ENCODE measurements at places on chromosomes 7 and 10.
A peak's percentile ranks its signal among the peaks of the same experiment; 100 is the strongest.

DNA sequence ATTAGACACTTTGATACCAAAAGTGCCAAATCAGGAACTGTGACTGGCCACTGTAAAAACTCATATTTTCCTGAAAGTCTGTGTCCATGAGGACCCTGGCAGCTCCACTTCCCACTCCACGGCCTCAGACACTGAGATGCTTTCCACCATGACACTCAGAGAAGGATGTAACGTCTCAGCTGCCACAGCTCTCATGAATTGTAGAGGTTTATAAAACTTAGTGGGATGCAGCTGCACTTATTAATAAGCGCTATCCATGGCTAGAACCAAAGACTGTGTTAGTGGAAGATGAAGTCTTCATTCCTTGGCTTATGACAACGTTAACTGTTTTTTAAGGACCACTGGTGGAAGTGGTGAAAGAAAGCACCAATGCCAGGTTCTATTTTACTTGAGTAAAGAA lies 121.0 kb downstream of the ITIH5 start:
- DNase-seq: no peak

DNA sequence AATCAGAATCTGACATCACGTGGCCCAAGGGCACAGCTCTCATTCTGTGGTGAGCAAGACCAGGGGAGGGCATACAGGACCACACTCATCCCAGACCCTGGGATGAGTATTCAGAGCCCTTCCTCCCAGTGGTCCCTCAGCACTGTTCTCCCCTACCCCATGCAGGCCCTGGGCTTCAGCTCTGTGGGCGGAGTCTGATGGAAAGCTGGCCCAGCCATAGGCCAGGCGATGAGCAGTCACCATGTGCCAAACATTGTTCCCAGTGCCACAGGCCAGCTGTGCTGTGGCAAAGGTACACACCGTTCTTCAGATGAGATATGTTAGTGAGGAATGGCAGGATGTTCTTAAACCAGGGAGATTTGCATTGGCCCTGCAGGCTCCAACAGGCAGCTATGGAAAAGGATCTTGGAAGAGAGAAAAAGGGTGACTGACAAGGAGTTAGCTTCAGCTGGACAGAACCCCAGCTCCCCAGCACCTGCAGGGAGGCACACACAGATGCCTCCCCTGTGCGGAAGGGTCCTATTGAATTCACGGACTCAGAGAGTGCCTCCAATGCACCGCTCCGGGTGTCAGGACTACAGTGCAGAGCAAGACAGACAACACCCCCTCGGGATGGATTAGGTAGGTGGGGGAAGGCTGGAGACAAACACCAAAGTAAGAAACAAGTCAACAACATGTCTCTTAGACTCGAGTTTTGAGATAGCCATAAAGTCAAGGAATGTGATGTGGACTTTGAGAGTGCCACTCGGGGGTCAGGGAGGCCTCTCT lies 596.0 kb upstream of the MGMT start:
- no peak for DNase-seq

GRCh38 chr7:149838992-149839408 lies 825 bp downstream of the ZNF862 start:
- no peak for DNase-seq

- no peak for DNase-seq
Observed at GRCh38 chr7:46970476-46970875, 611.4 kb downstream of the TNS3 start.

GRCh38 chr10:21733710-21734109 lies 199.7 kb downstream of the MLLT10 start:
- DNase-seq: no peak

- no peak for DNase-seq
Observed at GRCh38 chr10:70337201-70337651, 45.2 kb downstream of the LRRC20 start.

DNA sequence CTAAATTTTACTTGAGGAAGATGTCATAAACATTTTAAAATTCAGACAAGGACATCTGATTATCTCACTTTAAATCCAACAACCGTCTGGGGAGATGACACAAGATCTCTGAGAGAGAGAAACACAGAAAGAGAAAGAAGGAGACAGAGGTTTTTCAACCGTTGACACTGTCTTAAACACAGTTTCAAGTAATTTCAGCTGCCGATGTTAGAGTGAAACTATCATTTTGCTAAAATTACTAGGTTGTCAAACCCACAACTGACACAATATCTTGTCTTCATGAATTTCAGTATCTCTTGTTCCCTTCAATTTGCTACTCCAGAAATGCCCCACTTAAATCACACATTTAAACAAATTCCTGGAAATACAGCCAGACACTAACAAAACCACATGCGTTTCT lies 174.8 kb downstream of the RAPGEF5 start:
- DNase-seq: no peak

- DNase-seq: no peak
Observed at GRCh38 chr7:47089461-47089860, 492.4 kb downstream of the TNS3 start.

GRCh38 chr7:39735903-39736302 lies 112.5 kb downstream of the RALA start:
- DNase-seq: no peak

DNA sequence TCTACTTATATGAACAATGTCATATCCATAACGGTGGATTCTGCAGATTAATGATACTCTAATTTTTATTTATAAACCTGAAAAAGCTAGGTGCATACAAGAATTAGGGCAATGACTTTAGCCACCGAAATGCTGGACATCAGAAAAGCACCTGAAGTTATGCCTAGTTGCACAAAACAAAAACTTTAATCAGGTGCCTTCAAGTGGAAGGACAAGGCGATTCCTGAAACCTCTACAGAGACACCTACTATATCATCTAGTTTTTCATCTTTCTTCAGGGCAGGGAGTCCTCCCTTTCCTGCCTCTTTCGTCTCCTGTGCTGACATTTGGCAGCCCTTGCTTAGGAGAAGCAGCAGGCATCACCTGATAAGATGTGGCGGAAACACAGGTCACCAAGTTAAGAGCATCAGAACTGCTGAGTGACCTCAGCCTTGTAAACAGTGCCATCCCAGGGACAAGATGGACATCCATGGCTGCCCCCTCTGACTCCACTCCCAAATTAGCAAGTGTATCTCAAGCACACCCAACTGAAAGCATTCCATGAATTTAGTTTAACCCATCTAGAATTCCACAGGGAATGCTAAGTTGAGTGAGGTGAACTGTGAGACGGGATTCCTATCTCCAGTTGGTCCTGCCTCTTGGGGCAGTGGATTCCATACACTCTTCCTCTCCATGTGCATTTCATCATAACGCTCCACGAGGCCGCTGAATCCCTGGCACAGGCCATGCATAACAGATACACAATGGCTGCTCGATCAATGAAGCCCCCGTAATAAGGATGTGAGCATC lies 5.8 kb downstream of the ITPRIP start:
- DNase-seq: no peak

- DNase-seq: no peak
Observed at GRCh38 chr10:44339218-44339617, 45.7 kb downstream of the CXCL12 start.

DNA sequence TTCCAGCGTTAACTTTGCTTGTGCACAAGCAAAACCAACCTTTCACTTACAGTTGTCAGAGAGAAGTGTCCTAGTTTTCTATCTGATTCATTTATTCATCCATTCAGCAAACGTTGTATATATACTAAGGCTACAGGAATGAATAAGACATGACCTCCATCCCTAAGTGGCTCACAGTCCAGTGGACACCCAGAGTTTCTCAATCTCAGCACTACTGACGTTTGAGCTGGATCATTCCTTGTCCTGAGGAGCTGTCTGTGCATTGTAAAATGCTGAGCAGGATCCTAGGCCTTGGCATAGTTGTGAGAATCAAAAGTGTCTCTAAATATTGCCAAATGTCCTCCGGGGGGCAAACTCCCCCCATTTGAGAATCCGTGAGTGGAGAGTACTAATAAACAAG lies 166.7 kb upstream of the PRKCQ start:
- DNase-seq: no peak

GRCh38 chr7:133479456-133480065 lies 226.7 kb downstream of the EXOC4 start:
- no peak for DNase-seq

DNA sequence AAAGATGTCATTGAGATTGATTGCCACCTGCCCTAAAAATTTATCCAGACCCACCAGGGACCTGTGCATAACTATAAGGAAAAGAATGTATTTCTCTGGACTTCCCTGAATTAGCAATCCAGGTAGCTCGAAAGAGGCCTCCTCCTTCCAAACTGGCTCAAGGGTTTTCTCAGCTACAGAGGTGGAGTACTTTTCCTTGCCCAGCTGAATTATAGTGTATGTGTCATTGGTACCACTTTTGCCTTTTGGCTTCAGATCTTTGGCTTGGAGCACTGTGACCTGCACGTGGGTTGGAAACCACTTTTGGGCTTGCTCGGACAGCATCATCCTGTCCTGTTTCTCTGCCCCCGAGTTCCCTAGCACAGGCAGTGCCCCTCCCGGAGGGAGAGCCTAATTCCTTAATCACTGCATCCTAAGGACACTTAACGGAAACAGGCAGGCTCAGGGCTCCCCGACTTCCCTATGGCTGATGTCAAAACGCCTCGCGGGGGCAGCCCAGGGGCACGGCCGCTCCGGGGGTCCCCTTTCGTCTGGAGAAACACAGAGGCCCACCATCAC lies 825 bp downstream of the RAB11FIP2 start:
- DNase-seq: peak; percentile 51

- DNase-seq: no peak
Observed at GRCh38 chr7:20491284-20491683, 124.2 kb upstream of the ABCB5 start.

DNA sequence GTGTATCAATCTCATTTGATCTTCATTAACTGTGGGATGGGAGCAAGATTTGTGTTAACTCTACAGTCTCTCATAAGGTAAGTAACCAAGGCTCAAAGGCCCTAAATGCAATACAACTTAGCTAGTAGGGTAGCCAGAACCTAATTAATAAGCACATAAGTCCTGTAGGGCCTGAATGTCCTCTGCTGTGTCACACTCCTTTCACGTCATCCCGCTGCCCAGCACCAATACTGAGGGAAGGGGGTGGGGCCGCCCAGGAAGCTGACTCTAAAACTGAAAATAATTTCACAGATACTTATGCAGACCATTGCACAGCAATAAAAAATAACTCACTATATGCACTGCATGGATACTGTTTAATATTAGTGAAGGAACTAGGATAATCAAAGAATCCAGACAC lies 13.7 kb downstream of the CCDC6 start:
- DNase-seq: no peak

DNA sequence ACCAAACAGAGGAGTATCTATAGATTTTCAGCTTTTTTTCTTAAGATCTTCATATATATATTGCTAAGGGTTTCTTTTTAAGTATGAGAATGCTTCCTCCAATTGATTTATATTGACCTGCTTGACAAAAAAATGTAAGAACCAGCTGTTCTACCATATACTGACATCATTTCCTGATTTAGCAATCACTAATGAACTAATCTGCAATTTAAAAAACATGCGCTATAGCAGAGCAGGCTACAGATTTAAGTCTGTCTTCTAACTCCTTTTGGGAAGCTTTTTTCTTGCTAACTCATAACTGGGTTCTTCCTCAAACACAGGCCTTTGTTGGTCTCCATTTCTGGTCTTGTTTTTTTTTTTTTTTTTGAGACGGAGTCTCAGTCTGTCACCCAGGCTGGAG lies 33.2 kb downstream of the ABCC2 start:
- DNase-seq: no peak

Data from CD4-positive, alpha-beta T cell (primary cell).